Stomach (tissue), 19 donors: ENCODE measurements at places on chromosomes 7 and 10. TPM values are rescaled to one million over a fixed set of nuclear protein-coding genes. Genes with fewer than 3 reads are reported as not detected.
A peak's percentile ranks its signal among the peaks of the same experiment; 100 is the strongest.

DNA sequence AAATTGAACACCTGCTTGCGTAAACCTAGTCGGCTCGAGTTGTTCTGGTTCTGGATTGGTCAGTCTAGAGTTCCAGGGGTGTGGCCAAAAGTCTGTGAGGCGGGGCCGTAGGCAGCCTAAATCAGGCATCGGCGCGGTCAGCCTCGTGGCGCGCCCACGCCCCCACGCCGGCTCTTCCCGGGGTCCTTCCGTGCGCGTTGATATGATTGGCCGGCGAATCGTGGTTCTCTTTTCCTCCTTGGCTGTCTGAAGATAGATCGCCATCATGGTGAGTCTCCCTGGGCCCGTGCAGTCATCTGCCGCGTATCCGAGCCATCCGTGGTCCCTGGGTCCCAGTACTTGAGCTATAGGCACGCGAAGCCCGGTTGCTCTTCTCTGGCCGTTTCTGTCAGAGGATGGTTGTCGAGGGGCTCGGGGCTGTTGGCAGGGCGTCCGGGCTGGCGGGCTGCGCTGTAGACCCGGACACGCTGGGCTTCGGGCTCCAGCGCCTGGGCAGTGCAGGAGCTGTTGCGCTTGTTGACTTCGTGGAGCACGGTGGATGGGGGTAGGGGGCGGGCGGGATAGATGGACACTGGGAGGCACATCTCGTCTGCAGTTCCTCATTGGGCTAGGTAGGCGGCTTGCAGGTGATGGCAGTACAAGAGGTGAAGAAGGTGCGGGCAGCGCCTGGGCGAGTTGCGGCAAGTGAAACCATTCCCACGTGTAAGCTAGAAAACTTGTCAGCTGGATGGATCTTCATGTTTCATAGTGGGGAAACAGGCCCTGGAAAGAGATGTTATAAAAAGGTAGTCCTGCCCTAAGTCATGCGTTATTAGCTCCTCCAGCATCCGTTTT lies at the start of gene RPS24:
TSS of gene RPS24 (plus strand) at position 227 of the 834 bp plus-strand sequence. CDS start at position 266, 39 bp downstream.
- peak; percentile 99 for DNase-seq

DNA sequence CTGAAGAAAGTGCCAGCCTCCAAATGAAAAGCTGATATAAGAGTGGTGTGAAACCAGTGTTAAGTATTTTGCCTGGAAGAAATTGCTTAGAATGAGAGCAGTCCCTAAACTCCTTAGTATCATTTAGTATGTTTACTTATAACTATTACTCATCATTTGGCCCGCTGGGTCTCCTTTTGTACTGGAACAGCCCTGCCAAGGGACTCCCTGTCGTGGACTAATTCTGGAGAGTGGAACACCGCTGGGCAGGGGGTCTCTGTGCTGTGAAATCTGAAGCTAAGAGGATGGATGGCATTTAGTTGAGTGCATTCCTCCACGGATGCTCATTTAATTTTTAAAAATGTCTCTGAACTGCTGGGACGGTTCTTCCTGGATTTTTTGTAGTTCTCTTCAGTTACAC lies 889.9 kb upstream of the C7orf33 start:
- DNase-seq, result no peak

DNA sequence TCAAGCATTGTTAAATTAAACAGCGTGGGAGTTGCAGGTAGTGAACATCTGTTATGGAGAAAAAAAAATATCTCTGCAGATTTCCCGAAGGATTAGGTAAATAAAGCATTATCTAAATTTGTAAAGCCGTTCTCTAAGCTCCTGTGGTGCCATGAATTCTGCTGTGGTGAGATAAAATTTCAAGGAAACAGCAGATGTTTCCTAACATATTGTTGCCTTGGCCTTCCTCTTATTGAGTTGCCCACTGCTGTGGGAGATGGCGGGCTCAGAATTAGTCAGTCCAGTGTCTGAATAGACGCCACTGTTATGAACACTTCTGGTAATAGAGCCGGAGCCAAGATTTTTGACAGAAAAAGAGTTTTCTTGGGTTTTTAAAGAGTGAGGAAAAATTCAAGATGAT lies 82.6 kb upstream of the ELMO1 start:
- DNase-seq, result peak; percentile 11

DNA sequence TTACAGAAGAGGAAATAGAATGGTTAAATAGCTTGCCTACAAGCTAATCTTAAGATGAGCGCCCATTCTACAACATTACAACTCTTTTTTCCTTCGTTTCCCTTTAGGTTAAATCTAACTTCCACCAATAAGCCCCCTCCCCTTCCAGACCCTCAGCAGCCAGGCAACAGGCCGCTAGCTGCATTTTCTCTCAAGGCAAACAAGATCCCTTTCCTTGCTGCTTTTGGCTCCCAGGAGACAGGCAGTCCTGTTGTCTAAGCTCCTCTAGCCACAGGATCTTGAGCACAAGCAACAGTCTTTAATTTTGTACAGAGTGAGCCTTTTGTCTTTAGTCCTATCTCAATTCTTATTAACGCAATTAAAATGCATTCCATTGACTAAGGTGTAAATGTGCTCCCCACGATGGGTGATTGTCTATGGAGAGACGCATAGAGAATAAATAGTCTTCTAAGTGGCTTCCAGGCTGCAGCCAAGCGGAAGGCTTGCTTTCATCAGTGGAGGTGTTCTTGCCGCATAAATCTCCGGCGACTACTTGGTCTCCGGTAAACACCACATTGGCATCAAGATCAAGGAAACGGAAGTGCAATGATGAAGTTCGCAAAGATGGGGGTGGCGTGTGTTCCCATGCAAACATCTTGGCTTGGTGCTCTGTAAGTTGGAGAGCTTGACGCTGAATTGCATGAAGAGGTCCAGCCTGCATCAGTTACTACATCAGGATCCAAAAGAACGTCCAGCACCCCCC lies 181.9 kb upstream of the LYZL2 start:
- peak; percentile 77 for DNase-seq

DNA sequence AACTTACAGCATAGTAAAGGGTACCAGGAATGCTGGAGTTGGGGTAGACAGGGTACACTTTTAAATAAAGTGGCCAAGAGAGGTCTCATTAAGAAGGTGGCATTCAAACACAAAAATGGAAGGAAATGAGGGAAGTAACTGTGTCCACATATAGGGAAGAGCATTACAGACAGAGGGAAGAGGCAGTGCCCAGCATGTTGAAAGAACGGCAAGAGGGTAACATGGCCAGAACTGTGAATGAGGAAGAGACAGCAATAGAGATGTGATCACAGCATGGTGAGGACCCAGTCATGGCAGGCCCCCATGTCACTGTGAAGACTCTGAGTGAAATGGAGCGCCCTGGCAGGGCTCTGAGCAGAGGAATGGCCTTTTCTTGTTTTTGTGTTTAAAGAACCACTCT lies 35.1 kb upstream of the ZNRF2 start:
- DNase-seq, result no peak

DNA sequence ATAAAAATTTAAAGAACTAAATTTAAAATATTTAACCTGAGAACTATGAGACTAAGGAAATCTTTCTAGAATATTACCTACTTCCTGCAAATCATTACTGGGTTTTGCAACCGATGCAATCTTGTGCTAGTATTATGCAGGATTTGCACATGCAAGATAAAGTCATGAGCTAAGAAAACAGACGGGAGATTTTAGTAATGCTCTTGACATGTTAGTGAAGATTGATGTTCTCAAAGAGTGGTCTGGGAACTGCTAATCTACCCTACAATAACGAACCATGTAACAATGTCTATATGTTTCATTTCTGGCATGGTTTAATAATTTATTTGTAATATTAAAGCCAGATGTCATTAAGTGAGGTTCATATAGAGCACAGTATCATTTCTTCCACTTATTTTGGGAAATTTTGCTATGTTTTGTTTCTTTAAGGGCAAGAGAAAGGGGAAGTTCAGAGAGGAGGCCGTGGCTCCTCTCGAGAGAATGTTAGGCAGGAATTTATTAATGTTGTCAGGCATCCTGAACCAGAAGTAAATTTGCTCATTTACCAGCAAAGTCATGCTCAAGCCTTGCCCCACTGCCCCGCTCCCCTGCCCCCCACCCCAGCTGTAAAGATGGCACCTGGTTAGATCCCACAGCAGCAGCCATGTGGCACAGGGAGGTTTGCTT lies 22.8 kb downstream of the LRRC17 start:
- DNase-seq, result peak; percentile 49

DNA sequence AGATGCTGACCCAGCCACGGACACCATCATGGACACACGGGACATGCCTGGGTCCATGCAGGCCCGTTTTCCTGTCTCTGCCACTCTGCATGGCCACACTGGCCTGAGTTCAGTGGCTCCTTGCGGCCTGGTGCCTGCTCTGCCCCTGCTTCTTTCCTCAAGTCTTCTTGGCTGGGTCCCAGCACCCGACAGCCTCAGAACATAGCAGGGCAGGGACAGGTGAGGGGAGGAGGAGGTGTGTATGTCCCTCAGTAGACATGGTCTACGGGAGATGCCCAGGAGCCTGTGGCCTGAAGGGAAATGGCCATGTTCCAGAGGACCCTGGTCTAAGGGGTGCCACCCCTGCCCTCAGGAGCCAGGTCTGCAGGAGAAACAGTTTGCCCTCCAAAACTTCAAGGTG lies 2.2 kb upstream of the AQP1 start:
- no peak for DNase-seq

GRCh38 chr7:151252961-151253711 lies 4.6 kb upstream of the SMARCD3 start:
- DNase-seq, result peak; percentile 60

DNA sequence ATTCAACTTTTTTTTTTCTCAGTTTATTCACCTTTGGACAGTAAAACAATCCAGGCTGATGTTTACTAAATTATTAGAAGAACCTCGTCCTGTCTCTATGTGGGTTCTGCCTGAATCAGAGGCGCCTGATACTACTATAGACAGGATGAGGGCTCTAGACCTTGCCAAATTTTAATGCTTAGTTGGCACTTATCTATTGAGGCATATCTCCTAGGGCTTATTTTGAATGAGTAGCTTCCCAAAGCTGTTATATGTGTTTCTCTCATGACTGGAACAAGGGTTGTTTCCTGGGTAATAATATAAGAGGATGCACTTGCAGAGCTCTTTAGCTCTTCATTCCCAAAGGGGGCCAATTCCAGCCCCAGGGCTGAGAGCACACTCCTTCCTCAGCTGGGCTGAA lies 23.6 kb downstream of the HECW1 start:
- no peak for DNase-seq

- no peak for DNase-seq
These were observed 75.9 kb downstream of the BMPER start for GRCh38 chr7:33981226-33981625.

DNA sequence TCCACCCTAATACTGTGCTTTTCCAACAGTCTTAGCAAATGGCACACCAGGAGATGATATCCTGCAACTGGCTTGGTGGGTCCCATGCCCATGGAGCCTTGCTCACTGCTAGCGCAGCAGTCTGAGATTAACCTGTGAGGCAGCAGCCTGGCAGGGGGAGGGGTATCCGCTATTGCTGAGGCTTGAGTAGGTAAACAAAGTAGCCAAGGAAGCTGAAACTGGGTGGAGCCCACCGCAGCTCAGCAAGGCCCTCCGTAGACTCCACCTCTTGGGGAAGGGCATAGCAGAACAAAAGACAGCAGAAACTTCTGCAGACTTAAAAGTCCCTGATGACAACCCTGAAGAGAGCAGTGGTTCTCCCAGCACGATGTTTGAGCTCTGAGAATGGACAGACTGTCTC lies 399.0 kb downstream of the CCSER2 start:
- no peak for DNase-seq

- DNase-seq, result peak; percentile 35
These were observed 6.0 kb upstream of the PON1 start for GRCh38 chr7:95330204-95330960.

DNA sequence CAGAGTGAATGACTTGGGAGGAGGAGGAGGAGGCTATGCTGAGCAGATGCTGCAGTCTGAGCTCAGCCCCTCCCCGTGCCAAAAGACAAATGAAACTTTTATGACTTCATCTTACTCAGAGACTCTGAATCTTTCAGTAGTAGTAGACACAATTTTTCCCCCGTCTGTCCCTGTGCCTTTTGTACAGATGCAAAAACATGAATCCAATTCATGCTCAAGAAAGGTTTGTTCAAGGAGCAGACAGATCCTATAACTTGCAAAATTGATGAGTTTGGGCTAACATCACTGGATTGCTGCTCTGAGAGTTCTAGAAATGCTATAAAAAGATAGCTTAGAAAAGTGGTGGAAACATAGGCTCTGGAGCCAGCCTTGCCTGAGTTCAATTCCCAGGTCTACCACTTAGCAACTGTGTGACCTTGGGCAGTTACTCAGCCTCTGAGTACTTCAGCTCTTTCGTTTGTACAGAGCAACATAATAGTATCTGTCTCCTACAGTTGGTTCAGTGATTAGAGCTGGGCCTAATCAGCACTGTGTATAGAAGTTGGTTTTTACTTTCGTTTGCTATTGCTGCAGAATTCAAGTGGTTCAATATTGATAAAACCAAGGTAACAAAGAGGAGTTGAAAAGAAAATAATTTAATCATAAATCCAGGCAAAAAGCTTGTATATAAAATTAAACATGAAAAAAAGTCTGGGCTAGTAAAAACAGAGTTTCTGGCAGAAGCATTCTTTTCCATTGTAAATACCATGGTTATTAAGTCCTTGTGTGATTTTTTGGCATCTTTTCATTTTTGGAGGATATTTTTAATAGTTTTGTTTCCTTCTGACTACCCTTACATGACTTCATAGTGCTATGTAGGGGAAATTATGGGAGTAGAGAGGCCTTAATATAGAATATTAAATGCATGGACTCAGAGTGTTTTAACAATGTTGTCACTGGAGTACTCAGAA lies 174.2 kb upstream of the ZNF32 start:
- DNase-seq, result no peak

The STEAP1 gene
- total RNA-seq, result 4.6 TPM

The TAS2R4 gene
- total RNA-seq, result 0.58 TPM

The PLEKHS1 gene
- total RNA-seq, result 2.9 TPM

The RPEL1 gene
- not detected for total RNA-seq

The RBM17 gene
- total RNA-seq, result 98.5 TPM
